Stimulated activated CD8-positive, alpha-beta memory T cell treated with anti-CD3 and anti-CD28 coated beads, Interleukin-4, amount 100 ng/mL, for 1 hour (primary cell): ENCODE measurements at places on chromosomes 16 and 17.

GRCh38 chr16:68149596-68149995 lies 64.4 kb downstream of the NFATC3 start:
- no peak for DNase-seq

DNA sequence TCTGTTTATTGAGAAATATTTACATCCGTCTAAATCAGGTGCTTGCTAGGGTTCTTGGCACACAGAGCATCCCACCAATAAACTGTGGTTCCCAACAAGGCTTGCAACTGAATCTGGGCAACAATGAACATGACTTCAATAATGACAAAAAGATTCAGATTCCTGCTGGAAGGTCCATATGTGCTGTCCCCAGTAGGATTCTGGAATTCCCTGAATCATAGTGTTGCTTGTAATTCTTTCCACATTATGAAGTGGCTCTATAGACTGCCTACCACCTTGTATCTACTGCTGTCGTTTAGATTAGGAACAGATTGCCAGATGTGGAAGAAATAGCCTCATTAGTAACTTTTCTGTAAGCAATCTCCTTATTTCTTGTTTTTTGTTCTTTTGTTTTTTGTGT lies 265.9 kb downstream of the WWOX start:
- no peak for DNase-seq

DNA sequence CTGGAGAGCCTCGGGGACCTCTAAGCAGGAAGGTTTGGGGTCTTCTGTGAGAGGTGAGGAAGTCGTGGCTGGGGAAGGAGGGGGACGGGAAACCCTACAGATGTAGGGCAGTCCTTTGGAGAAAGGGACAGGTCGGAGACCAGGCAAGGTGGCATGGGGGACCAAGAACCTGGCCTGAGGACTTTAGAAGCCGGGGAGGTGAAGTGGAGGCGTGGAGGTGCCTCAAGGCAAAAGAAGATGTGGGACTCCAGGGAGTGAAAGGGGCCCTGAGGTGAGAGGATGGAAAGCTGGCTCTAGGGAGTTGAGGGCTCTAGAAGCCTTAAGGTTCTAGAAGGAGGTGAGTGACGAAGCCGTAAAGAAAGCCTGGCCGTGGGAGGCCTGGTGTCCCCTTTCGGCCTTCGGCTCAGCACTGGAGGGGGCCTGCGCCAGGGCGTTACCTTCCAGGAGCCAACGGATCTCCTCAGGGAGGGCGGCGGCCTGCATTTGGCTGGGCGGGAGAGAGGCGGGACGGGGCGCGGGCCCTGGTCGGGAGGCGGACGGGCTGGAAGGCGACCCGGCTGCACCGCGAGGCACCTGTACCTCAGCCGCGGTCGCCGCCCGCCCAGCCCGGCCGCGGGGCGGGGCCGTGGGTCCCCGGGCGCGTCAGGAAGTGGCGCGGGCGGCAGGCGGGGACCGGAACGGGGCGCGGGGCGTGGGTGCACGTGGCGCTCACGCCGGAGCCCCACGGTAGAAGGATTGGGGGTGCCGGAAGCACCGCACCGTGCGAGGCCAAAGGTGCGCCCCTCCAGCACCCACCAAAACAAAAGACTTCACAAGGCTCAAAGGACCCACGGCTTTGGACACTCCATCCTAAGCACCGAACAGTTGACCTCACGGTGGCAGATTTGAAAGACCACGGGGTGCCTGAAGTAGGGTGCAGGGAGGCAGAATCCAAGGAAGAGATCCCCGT lies at the start of gene SKAP1:
TSS of gene SKAP1 (minus strand) at position 577 of the 949 bp plus-strand sequence.
- DNase-seq, result peak; percentile 34

DNA sequence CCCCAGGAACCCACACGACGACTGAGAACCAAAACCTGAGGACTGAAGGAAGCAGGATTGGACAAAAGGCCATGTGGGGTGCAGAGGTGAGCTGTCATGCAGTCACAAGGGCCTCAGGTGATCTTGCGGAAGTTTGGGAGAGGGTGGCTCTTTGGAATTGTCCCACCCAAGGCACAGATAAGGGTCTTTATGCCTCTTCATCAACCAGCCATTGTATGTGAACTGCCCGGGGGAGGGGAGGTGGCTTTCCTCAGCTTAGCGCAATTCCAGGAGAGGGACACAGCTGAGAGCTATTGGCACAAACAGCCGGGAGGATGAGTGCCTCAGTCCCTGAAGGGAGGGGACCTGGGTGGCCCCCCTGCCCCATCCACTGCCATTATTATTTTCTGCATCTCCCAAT lies 55.1 kb upstream of the PHOSPHO1 start:
- no peak for DNase-seq

DNA sequence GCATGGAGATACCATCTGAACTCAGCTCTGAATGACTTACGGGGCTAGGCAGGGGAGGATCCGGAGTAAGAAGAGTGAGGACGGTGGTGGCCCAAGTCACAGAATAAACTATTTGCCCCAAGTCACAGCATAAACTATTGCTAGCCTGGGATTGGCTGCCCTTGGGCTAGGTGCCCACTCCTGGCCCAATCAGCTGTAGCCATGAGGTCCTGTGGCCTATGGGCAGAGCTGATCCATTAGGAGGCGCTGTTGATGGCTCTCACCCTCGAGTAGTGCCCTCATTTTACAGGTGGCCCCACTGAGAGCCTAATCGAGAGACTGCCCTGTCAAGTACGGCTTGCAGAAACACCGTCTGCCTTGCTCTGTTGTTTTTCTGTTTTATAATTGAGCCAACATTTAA lies 62.3 kb upstream of the ZNF423 start:
- no peak for DNase-seq

- no peak for DNase-seq
Observed at GRCh38 chr16:86946396-86946795, 368.0 kb downstream of the FOXL1 start.

DNA sequence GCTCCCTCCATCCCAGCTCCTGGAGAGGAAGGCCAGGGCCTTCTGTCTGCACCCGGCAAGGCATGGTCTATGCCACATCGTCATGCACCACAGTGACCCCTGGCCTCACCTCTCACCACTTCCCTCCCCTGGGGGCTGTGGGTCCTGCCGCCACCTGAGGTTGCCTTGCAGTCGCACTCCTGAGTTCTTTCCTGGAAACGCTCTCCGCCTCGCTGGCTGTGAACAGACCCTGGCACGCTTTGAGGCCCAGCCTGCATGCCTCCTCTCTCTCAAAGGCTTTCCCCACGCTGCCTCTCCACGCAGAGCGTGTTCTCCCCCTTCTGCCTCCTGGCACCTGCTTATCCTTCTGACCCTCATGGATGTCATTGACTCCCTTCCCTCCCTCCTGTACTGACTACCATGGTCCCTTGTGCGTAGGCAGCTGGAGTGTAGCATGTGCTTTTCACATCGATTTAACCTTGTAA lies 45.4 kb downstream of the SEC14L1 start:
- no peak for DNase-seq

DNA sequence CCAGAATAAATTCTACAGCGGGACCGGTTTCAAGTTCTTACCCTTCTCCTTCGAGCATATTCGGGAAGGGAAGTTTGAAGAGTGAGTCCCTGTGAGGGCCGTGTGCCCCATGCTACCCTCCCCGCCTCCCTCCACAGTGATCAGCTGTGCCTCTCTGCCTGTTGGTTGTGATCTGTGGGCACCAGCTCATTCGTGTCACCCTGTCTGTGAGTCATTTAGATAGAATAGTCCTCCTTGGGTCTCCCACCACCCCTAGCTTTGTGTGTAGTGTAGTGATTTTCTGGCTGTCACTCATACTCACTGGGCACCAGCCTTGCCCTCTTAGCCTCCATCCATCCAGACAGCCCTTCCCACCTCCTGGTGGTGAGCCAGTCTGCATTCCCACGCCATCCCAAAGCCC lies 15.0 kb upstream of the NAGLU start:
- DNase-seq, result no peak

GRCh38 chr16:18841833-18842525 lies 40.6 kb upstream of the ARL6IP1 start:
- DNase-seq, result no peak

- no peak for DNase-seq
Observed at GRCh38 chr16:52389045-52389444, 157.9 kb downstream of the TOX3 start.

- DNase-seq, result no peak
Observed at GRCh38 chr16:46614006-46614405, 7.2 kb downstream of the SHCBP1 start.

GRCh38 chr16:67396159-67397035 lies 3.1 kb upstream of the TPPP3 start:
- DNase-seq, result no peak

DNA sequence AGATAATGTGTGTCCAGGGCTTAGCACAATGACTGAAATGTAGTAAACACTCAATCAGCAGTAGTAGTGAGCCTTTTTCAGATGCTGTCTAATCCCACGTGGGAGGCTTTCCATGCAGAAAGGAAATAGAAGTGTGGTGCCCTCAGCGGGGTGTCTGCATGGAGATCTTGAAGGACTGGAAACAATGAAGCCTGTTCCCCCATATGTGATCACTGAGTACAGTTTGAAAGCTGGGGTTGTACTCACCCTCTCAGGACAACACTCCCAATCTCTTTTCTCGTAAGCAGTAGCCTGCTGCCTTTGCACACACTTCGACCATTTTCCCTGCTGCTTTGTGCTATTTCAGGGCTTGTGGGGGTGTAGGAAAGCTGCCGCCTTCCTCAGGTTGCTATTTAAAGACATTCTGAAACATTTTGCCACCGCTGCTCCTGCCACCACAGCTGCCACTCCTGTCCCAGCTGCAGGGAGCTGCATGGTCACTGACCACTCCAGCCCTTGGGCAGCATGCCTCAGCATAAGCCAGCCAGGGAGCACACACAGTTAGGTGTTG lies 40.6 kb upstream of the HAS3 start:
- no peak for DNase-seq
